CD8-positive, alpha-beta memory T cell (primary cell): ENCODE measurements at places on chromosomes 16 and 17.

DNA sequence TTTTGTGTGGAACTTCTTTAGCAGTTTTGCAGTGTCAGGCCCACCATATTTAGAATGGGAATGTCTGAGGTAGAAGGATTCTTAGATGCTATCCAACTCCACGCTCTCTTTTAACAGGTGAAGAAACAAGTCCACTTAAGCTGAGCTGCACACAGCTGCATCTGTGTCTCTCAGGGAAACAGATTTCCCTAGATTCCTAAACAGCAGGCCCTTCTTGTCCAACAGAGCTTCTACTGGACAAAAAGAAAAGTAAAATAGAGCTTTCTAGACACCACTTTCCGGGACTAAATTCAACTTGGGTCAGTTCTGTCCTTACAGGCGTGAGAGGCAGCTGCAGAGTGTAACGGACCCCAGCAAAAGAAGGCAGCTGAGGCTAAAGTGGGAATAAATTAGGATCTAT lies 51.7 kb downstream of the SNX11 start:
- DNase-seq, result no peak

DNA sequence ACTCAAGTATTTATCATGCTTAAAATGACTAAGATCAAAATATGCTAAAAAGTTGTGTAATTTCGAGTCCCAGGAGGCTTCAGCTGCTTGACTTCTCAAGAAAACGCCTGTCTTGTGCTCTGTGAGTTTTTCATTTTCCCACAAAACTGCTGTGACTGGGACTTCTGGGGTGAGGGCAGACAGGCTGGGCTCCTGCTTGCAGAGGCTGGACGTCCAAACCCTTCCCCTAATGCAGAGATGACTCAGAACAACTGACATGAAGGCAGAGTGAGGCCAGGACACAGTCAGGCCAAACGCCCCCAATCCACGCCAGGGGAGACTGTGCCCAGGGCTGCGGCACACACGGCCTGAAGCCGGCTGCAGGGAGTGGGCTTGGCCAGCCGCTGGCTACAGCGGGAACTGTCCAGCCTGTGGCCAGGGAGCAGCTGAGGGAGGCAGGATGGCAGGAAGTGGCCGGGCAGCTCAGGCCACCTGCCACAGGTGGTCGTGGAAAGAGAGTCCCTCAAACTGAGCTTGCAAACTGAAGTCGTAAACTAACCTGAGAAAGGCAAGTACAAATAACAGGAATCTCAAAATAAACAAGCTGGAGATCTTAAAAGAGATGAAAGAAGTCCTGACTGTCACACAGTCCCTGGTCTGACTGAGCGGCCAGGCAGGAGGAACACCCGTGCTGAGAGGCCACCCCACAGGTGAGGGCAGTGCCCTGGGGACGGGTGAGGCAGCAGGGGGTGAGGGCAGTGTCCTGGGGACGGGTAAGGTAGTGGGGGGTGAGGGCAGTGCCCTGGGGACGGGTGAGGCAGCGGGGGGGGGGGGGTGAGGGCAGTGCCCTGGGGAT lies 21.3 kb upstream of the HEXD start:
- DNase-seq, result no peak

DNA sequence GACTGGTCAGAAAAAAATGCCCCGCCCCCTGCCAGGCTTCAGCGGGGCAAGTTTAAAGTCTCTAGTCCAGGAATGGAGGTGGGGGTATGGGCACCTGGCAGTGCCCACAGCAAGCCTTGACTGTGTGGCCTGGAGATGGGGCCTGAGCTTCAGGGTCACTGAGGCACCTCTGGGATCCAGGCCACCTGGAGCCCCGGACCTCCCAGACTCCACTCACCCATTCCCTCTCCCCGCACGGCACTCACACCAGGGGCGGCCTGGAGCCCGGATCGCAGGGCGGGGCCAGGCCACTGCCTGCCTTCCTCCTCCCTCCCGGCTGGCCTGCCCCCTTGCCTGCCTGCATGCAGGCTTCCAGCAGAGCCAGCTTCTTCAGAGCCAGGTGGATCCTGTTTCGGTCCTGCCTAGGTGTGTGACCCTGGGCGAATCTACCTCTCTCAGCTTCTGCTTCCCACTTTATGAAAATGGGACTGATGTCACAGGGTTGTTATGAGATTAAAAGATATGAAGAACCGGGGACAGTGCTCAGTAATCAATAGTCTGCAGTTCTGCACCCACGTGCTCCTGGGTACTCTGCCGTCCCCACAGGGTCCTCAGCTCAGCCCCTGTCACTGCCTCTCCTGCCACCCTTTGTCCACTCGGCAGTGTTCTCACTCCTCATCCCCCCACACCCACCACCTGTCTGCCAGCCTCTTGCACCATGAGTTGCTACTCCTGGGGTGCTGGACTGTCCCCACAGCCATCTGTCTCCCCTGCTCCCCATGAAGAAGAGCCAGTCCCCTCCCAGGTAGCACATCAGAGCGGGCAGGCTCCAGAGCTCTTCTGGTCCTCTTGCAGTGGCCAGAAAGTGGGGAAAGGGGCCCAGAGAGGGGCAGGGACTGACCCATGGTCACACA lies 1.2 kb upstream of the TCAP start:
- no peak for DNase-seq

GRCh38 chr16:23359092-23359760 lies 57.1 kb downstream of the SCNN1B start:
- DNase-seq, result no peak

- DNase-seq, result no peak
These were observed at the start of gene PYDC1 for GRCh38 chr16:31216422-31217135. TSS of gene PYDC1 (minus strand) at chr16:31217135. CDS start at chr16:31217028, 107 bp downstream.

- no peak for DNase-seq
These were observed 572 bp downstream of the FAM171A2 start for GRCh38 chr17:44362949-44363612.

- no peak for DNase-seq
These were observed 4.7 kb upstream of the PRM1 start for GRCh38 chr16:11285842-11286241.

DNA sequence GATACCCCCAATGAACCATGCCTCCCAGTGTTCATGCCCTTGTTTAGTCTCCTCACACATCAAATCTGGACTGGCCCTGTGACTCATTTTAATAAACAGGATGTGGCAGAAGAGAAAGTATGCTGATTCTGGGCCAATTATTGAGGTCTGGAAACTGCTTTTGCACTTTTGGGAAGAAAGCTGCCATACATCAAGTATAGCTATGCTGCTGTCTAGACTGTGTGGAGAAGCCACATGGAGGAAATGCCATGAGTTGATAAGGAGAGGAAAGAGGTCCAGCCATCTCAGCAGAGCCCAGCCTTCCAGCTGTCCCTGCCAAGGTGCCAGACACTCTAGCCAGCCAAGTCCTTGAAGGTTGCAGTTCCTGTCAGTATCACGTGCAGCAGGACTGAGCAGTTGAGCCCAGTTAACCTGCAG lies 16.7 kb downstream of the RPRML start:
- DNase-seq, result no peak

DNA sequence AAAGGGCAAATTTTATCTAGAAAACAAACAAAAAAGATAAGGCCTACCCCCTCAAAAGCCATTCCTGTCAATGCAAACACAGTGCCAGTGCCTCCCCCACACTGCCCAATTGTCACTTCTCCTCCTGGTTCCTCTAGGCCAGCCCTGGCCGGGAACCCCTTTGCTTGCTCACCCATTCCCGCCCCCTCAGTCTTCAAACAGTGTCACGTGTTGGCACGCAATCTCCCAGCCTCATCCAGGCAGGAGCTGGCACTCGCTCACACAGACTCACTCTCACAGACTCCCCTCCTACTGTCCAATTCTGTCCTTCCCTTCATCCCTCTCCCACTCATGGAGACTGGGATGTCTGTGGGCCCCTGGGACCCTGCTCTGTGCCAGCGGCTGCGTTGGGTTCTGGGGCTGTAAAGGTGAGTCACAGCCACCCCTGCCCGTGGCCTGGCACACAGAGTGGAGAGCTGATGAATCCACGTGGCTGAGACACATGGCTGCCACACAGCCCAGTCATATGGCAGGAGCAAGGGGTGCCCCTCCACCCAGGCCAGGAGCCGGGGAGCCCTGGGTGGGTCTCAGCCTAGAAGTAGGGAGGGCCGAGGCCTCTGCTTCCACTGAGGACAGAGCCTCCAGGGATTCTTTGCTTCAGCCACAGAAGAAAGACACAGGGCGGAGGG lies 54.8 kb downstream of the VAC14 start:
- no peak for DNase-seq

DNA sequence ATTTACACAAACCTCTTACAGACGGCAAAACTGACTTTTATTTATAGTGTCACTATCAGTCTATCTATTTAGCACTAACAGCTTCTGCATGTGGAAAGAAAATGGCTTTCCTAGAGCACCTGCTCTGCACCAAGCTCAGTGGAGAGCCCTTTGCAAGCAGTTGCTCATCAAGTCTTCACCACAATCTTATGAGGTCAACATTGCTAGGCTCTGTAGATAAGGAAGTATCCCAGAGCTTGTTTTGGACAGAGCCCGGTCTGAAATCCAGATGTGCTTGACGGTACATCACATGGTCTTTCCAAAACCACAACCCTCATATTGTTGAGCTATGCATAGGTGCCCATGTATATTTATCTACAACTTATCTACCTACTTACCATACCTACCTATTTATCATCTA lies 572.7 kb upstream of the CDH5 start:
- DNase-seq, result no peak

GRCh38 chr16:52863000-52863399 lies 189.7 kb downstream of the CHD9NB start:
- no peak for DNase-seq

GRCh38 chr16:25626172-25626571 lies 65.6 kb upstream of the HS3ST4 start:
- DNase-seq, result no peak

- DNase-seq, result no peak
These were observed 50.0 kb downstream of the PLD6 start for GRCh38 chr17:17156107-17156506.

DNA sequence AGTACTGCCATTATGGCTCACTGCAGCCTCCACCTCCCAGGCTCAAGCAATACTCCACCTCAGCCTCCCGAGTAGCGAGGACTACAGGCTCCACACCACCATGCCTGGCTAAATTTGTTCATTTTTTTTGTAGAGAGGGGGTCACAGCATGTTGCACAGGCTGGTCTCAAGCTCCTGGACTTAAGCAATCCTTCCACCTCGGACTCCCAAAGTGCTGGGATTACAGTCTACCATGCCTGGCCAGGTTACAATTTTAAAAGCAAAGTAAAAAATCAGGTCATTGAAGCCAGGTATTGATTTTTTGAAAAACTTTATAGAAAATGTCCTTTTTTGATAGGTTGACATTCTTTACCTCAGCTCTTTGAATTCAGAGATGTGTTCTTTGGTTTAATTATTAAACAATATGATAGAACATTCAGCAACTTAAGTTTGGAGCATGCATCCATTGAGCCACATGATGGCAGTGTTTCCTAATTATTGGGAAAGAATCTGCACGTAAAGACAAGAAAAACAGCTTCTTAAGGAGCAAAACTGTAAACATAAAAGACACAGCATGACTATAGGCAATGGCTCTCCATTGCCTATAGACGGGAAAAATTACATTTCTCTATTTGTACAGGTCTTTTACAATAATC lies 1.7 kb upstream of the SLC16A11 start:
- DNase-seq, result no peak

DNA sequence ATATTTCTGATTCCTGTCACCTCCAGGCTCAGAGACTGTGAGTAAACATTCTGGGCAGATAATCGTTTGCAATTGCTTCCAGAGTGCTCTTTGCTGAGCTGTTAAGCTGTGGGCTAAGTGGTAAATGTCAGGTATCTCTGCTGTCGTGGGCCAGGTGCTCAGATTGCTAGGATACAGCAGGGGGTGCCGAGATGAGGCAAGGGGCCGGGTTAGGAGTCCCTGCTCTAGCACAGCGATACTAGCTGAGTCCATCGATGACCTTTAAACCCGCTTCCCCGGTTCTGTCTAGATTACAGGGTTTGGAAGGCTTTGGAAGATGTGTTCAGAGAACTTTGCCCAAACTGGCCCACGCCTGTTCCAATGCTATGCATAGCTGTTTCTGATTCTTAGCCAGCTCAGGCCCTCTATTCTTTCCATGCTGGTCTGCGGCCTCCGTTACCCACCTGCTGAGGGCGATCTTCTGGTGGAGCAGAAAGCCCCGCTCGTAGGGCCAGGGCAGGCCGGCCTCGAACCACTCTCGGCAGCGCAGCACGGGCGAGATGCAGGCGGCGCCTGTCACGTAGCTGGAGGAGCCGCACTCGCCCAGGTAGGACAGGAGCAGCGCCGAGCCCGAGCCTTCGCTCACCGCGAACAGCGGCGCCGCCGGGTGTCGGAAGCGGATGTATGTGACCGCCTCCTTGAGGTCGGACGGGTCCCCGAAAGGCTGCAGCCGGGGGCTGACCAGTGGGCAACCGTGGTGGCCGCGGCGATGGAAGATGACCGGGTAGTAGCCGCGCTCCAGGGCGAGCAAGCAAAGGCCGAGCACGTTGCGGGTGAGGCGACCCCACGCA lies 979 bp downstream of the ABHD15 start:
- DNase-seq, result peak; percentile 39

DNA sequence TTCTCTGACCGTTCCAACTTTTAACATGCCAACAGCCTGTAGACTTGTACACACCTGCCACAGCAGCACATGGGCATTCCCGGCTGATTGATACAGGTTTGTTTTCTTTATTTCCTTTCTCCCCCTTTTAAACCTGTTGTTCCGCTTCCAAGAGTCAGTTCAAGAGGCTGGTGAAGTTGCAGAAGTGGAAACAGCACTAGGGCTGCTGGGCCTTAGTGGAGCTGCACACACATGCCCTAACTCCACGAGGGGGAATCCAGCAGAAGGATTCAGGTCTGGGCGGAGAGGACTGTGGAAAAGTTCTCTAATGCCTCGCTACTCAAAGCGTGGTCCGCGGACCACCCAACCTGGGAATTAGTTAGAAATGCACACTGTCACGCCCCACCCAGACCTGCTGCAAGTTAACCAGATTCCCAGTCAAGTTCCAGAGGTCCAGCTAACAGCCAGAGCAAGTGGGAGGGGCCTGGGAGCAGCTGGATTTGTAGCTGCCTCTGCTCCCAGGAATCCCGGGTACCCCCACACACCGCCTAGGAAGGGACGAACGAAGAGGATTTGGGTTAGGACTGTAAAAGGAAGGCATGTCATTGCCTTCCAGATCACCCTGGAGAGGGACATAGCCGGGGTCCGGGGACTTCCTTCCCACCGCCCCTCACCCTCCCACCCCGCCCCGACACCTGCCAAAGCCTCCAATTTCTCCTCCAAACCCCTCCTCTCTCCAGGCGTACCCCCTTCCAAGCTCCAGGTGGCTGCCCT lies 542 bp downstream of the SLC39A11 start:
- DNase-seq, result no peak

- no peak for DNase-seq
These were observed 12.5 kb upstream of the DEF8 start for GRCh38 chr16:89936034-89936433.

- DNase-seq, result no peak
These were observed 21.3 kb downstream of the B9D1 start for GRCh38 chr17:19341211-19341631.

GRCh38 chr16:49457196-49457595 lies 83.6 kb downstream of the C16orf78 start:
- DNase-seq, result no peak

GRCh38 chr17:16442594-16443510 lies 27.5 kb downstream of the TRPV2 start:
- DNase-seq, result no peak

DNA sequence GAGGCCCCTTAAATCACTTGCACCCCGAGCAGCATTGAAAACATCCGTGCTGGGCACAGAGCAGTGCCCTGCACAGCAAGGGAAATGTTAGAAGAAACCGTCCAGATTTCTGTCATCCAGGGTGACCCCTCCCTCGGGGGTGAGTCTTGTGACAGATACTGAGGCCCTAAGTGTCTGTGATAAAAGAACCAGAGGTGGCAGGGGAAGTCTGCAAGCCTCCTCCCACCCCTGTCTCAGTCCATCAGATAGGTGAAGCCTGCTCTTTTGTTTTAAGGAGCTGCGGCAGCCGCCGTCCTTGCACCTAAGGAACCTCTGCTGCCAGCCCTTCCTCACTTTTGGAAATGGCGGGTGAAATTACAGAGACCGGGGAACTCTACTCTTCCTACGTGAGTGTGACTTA lies 845 bp upstream of the NAT9 start:
- no peak for DNase-seq
